Bone marrow (tissue), 2 donors: ENCODE measurements at places on chromosomes 16 and 17.

GRCh38 chr17:31509095-31509804 is 117.8 kb downstream of the RAB11FIP4 start:
- no peak for DNase-seq

GRCh38 chr16:15415511-15415985 is 18.8 kb upstream of the BMERB1 start:
- no peak for DNase-seq

DNA sequence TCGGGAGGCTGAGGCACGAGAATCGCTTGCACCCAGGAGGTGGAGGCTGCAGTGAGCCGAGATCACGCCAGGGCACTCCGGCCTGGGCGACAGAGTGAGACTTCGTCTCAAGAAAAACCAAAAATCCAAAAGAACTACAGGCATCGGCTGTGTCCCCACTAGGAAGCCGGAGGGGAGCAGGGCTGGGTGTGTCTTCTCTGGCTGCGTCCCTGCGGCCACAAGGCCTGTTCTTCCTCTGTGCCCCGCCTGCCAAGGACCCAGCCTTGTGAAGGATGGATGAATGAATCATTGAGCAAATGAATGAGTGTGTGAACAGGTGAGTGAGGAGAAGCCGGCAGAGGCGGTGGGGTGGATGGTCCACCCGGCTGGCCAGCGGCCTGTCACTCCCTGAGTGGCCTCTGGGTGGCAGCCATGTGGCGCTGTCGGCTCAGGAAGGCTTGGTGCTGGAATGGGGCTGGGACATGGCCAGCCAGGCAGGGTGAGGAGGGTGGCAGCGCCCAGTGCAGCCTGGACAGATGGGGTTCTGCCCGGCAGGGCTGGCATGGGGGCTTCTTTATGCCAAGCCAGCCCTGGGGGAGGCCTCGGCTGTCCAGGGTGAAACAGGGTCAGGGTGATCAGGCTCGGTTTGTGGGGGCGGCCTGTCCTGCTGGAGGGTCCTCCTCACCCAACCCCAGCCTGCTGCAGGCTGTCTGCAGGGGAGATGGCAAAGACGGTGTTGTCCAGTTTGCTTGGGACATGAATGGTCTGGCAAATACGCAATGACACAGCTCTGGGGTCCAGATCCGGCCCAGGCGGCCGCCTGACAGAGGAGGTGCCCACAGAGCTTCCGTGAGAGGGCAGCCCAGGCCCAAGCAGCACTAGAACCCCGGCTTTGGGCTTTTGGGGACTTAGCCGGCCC is 21.7 kb downstream of the SLC25A10 start:
- DNase-seq = peak; percentile 30

- no peak for DNase-seq
Observed at GRCh38 chr16:10895053-10895946, 18.3 kb downstream of the CIITA start.
